GM12864 (cell line): ENCODE measurements at places on chromosomes 3 and 15.

DNA sequence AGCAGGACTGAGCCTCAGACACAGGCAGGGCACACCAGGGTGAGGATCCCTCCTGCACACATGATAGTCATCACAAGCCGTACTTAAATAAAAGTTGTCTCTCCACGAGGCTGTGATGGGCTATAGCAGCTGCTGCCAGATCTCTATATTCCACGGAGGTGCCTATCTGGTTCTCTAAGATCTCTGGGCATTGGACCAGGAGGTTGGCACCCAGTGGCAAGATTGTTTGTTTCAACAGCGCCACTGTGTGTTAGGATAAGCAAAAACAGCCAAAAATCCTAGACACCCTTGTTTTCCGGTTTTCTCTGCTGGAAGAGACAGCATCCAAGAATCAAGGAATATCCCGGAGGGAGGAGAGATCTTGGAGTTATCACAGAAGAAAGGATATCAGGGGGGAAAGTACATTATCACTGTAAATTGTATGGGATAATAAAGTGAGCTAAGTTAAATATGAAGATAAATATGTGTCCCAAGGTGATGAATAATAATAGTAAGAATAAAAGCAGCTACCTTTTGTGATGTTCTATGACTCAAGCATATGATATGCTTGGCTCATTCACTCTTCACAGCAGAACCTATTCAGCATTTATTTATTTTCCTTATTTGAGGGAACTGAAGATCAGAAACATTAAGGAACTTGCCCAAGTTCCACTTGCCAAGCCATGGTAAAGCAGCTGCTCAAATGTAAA, 90.6 kb upstream of the AKAP13 start:
- no peak for DNase-seq

DNA sequence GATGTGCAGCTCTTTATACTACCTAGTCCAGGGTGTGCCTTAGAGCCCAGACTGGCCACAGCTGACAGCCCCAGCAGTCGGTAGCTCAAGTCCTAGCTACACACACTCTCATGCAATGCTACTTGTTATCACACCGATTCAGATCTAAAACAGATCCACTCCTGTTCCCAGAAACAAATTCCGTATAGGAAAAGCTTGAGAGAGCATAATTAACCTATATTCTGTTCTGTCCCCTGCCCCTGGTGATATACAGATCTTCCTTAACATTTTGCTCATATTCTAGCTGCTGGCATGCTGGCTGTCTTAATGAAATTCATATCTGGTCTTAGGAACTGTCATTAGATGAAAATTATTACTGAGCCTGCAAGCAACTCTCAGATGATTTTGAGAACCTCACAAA, 204.3 kb downstream of the SOX2 start:
- no peak for DNase-seq

GRCh38 chr3:16485395-16485992, 28.0 kb downstream of the RFTN1 start:
- no peak for DNase-seq

DNA sequence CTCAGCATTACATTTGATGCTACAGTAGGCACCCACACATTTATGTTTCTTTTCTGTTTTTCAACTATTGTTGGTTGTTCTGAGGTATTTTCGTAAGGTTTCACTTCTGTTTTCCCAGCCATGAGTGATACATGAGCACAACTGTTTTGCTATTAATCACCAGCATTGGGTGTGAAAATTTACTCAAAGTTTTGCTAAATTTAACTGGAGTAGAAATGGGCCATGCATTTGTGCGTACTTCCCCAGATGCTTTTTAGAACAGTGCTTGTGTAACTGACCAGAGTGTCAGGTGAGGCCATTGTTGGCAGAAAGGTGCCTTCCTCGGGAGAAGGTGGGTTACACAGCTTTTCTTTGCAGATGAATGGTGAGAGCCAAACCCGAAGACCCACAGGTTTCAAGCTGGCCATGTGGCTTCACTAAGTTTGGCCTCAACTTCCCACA, 70.4 kb downstream of the ST6GAL1 start:
- peak; percentile 94 for DNase-seq

GRCh38 chr15:40242601-40243000, 3.7 kb downstream of the PAK6 start:
- DNase-seq = no peak

- DNase-seq = no peak
Observed at GRCh38 chr15:66462627-66463026, 34.9 kb downstream of the SNAPC5 start.

- no peak for DNase-seq
Observed at GRCh38 chr15:31078471-31078870, 23.1 kb downstream of the TRPM1 start.

GRCh38 chr3:156519758-156520162, 35.2 kb downstream of the SSR3 start:
- DNase-seq = no peak

- no peak for DNase-seq
Observed at GRCh38 chr15:48084759-48085590, 35.8 kb upstream of the SLC24A5 start.

DNA sequence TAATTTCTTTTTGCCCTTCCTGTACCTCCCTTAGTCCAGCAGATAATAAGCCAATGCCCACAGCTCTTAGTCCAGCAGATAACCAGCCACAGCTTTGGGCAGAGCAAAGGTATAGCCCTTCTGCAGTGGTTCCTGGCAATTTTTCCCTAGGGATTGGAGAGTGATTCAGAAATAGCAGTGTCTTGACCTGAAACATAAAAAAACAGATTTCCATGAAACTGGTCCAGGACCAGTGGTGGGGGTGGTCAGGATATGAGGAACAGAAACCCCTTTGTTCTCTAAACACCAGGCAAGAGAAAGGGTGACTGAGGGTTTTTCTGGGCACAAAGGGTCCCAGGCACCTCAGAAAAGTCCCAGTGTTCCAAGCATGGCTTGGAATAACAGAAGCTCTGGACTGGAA, 103.4 kb downstream of the ARRDC4 start:
- no peak for DNase-seq

DNA sequence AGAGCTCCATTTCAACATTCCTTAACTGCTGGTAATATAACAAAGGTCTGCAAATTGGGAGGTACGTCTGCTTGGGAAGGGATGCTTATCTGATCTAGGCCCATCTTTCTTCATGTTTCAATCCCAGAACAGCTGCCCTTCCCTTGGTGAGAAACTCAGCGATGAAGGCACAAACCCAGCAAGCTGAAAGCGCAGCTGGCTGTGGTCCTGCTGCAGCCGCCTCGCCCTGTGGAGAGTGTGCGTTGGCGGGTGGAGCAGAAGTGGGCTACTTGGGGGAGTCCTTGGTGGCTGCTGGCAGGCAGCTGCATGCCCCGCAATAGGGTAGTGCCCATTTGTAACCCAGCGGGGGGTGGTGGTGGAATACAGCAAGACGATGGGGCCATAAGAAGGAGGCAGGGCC, 160.6 kb upstream of the WNT5A start:
- no peak for DNase-seq

- DNase-seq = no peak
Observed at GRCh38 chr3:151346292-151346691, 16.9 kb upstream of the P2RY13 start.

DNA sequence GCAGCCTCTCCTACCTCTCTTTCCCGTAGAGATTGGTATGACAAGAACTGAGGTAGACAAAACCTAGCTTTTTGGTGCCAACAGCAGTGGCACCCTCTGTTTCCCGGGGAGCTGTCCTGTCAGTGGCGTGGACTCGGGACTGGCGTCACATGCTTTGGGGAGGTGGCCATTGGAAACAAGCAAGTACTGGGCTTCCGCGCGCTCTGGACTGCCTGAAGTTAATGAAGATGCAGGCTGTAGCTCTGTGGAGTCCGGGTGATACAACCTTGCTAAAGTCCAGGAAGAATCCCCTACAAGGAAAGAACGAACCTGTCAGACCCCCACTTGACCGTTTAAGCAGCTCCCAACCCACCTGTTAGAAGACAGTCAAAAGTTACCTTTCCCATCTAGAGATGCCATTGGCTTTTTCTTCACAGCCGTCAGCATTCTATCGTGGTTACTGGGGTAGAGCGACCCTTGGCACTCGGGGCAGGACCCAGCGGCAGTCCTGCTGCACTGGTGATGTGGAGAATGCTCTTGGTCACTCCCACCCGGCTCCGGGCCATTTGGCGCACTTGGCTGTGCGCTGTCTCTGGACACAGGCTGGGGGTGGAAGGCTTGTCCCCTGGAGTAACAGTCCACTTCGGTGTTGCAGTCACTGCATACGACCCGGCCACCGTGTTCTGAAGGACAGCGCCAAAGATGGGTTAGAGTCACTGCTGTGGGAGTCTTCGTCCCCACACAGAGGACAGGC, 120.5 kb downstream of the LRIG1 start:
- no peak for DNase-seq

- no peak for DNase-seq
Observed at GRCh38 chr3:39641274-39641673, 168.1 kb upstream of the MYRIP start.

GRCh38 chr15:58142827-58143461, 4.8 kb downstream of the AQP9 start:
- no peak for DNase-seq

GRCh38 chr15:83158393-83158792, 49.2 kb downstream of the HDGFL3 start:
- DNase-seq = no peak

DNA sequence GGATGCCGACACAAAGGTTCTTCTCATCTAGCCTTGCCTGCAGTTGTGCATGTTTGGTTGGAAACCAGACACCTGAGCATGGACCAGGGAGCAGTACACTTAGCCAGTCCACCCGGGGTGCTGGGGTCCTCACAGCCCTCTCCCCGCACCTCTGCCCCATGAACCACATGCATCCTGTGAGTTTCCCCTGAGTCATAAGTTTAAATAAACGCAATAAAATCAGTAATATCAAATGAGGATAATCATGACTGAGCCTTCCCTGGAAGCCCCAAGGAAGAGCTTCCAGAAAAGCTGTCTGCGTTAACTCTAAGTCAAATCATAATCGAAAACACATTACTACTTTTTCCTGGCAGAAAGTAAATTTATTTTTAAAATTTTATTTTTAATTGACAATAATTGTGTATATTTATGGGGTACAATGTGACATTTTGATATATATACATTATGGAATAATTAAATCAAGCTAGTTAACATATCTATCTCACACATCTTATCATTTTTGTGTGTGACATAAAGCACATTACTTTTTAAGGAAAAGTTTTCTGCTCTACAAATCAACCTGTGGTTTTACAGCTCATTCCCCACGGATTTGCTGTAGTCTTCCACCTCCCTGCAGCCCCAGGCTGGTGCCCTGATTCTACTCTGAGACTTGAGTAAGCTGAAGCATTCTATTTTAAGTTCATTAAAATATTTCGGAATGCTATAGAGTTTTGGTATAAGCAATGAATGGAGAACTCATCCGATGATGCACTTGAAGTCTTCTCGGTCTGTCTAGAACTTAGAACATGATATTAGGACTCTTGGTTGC, 166.0 kb upstream of the EIF1B start:
- no peak for DNase-seq

DNA sequence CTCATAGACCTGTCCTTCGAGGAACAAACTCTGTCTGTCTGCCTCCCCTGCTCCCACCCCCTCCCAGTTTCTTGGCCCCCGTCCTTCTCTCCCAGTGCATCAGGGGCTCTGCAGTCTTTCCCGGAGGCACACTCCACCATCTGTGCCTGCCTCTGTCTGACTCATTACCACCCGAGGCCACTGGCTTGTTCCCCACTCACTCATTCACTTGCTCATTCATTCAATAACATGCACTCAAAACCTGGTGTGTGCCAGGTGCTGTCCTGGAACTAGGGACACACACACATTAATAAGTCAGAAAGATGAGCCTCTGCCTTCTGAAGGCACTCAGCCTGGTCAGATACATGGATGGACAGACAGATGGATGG, 12.4 kb downstream of the AMIGO3 start:
- DNase-seq = no peak

DNA sequence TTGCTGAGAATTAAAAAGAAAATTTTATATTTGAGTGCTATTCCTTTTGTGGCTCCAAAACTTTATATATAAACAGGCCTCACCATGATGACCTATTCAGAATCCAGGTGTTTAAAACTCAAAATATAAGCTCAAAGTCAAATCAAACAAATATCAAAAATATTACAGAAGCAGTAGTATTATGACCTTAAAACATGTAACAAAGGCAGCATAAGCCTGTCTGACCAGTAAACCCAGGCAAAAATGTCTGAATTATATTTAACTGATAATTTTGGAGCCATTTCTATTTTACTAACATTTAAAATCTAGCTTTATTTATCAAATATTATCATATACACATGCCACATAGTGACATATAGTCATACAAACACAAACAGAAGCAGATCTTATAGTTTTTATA, 6.4 kb upstream of the NOX5 start:
- DNase-seq = no peak

- no peak for DNase-seq
Observed at GRCh38 chr15:50344006-50344464, 11.0 kb downstream of the GABPB1 start.

DNA sequence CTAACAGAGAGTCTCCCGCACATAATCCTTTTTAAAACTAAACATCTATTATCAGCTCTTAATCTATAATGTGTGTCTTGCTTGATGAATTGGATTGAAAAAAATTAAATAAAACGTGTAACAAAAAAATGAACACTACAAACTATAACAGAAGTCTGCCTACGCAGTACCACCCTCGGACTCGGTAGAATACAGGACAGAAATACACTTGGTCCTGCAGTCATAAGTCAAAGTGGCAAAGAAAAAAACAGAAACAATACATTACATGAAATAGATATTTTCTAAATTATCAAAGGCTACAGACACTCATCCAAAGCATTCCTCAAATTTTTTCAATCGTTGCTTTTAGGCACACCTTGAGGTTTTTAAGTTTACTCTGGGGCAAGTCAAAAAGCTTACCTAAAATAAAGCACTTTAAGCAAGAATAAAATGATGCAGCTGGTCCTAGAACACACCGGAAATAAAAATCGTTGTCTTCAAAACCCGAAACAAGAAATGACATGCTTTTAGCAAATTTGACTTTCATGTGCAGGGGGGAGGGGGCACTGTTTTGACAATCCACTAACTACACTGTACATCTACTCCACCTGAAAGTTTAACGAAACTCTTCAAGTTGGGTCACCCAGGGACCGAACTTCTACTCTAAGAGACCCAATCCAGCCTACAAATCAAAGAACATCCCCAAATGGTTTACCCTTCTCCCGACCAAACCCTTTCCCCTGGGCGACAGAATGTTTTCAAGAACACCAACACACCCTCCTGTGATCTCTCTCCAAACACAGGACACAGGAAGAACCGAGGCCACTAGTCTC, 1.3 kb downstream of the ADAM10 start:
- DNase-seq = no peak

- no peak for DNase-seq
Observed at GRCh38 chr15:98394546-98394945, 253.8 kb upstream of the IGF1R start.

- DNase-seq = no peak
Observed at GRCh38 chr3:14827776-14828175, 9.0 kb downstream of the FGD5 start.

DNA sequence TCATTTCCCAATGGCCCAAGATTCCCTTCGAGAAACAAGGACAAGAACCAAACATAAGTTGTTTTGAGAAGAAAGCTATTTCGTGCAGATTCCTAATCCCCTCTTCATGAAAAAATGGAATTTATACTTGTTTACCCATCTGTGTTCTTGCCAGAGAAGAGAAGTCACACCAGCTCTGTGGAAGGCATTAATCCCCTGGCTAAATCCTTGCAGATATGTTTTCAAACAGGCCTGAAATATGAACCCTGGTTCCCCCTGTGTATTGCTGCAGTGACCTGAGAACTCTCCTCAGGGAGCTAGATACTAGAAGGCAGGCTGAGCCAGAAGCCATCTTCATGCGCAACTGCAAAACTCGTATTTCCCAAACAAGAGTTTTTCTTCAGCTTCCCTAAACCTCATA, 337.7 kb downstream of the NEK10 start:
- DNase-seq = no peak

GRCh38 chr3:56424885-56425284, 43.4 kb downstream of the ERC2 start:
- DNase-seq = no peak
